Suprapubic skin (tissue), 4 donors: ENCODE measurements at places on chromosomes 3 and 15.
A peak's percentile ranks its signal among the peaks of the same experiment; 100 is the strongest.

- peaks cover 6% of the 10 kb centered on the region for H3K27me3 ChIP-seq
- H3K4me3 ChIP-seq: no peak overlapping the region
- no peak overlapping the region for H3K27ac ChIP-seq
- H3K36me3 ChIP-seq: no peaks in the 10 kb centered on the region
- H3K4me1 ChIP-seq: no peaks in the 10 kb centered on the region
- DNase-seq: no peak
Measured at GRCh38 chr3:55780913-55781312, 293.8 kb upstream of the WNT5A start.

GRCh38 chr3:193744822-193745684 lies 152.0 kb downstream of the OPA1 start:
- no peak overlapping the region for H3K4me3 ChIP-seq
- no peaks in the 10 kb centered on the region for H3K4me1 ChIP-seq
- no peaks in the 10 kb centered on the region for H3K36me3 ChIP-seq
- H3K27me3 ChIP-seq: no peaks in the 10 kb centered on the region

GRCh38 chr15:40558952-40559742 lies 5.7 kb downstream of the CCDC32 start:
- no peak overlapping the region for H3K27ac ChIP-seq
- H3K27me3 ChIP-seq: no peaks in the 10 kb centered on the region
- peaks cover 8% of the 10 kb centered on the region for H3K4me1 ChIP-seq
- no peak overlapping the region for H3K4me3 ChIP-seq

- peaks cover 10% of the 10 kb centered on the region for H3K4me1 ChIP-seq
- peaks cover 3% of the 10 kb centered on the region for H3K27me3 ChIP-seq
- no peaks in the 10 kb centered on the region for H3K36me3 ChIP-seq
- no peak overlapping the region for H3K4me3 ChIP-seq
- peak; percentile 14 for DNase-seq
Measured at GRCh38 chr15:88703533-88703932, 64.7 kb downstream of the ISG20 start.

DNA sequence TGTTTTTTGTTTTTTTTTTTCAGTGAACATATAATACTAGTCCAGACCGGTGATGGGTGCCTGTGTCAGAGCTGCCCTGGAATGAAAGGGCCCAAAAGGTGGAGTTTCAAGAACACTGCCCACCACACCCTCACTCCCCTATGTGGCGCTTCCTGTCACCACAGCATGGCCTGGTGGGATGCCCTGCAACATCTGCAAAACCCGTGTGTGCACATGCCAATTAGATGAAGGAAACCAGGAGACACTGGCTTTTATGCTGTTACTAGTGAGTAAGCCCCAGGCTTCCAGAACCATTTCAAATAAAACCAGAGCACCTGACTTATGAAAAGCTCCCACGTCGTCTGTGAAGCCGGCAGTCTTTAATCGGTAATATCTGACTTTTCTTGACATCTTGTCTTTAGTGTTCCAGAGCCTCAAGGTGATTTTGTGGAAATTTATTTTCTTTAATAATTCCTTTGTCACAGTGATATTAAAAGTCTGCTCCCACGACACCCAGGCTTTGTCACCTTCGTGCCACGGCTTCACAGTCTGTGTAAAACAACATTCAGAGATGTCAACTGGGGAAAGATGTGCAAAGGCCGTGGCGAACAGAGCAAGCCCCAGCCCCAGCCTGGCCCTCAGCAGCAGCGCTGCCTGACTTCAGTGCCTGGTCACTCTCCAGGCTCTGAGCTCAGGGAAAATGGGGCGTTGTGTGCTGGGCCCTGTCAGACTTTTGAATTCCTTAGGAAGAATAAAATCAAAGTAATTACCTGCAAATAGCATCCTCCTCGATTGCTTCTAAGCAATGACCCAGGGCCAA lies 6.4 kb downstream of the CFAP92 start:
- no peak overlapping the region for H3K4me3 ChIP-seq
- DNase-seq: no peak
- no peaks in the 10 kb centered on the region for H3K4me1 ChIP-seq
- no peaks in the 10 kb centered on the region for H3K27me3 ChIP-seq
- H3K36me3 ChIP-seq: no peaks in the 10 kb centered on the region
- H3K27ac ChIP-seq: no peak overlapping the region

DNA sequence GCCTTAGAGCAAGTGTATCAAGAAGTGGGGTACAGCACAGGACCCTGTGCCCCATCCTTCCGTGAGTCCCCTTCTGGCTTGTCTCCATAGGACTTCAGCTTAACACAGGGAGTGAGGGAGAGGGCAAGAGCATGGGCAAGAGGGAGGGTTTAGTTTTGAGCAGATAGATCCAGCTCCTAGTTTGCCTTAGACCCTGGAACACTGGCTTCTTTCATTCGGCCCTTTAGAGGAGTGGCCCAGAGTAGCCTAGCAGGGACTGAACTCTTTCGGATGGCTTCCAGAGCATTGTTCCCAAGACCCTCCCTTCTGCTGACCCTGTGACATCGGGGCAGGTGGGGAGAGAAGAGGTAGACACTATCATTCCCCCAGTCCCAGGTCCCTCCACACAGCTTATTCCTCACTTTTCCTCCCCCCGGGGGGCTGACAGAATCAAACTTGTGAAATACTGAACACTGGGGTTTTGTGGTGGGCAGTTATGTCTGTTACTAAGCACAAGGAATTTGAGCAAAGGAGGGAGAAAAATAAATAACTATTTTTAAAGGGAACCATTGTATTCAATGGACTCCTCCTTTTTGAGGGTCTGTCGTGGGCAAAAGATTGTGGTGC lies 289.6 kb upstream of the C2CD4B start:
- no peaks in the 10 kb centered on the region for H3K36me3 ChIP-seq
- H3K4me3 ChIP-seq: no peak overlapping the region
- DNase-seq: no peak
- H3K4me1 ChIP-seq: peaks cover 8% of the 10 kb centered on the region

DNA sequence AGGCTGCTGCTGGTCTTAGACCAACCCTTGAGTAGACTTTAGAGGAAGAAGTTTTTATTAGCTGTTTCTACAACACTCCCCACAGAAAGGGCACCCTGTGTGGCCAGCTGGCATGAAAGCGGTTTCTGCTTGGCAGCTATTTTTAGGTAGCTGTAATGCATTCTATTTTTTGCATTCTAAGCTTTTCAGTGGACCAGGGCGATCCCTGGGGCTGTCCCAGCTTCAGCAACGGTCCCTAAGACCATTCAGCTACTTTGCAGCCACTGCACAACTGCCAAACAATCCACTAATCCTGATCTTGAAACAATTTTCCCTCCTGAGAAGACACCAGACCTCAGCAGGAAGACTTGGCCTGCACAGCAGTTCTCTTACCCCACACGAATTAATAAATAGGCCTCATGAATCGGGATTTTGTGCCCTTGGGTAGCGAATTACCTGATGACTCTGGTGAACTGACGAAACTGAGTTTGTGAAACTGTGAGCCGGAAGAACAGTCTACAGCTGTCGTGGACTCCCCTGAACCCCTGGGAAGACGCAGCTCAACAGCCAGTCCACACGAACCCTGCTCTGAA lies 14.6 kb upstream of the TFRC start:
- peaks cover 9% of the 10 kb centered on the region for H3K4me1 ChIP-seq
- no peak overlapping the region for H3K4me3 ChIP-seq
- H3K27ac ChIP-seq: peak overlapping the region; percentile 24
- peak; percentile 58 for DNase-seq
- H3K36me3 ChIP-seq: no peaks in the 10 kb centered on the region

GRCh38 chr15:58988006-58988785 lies 733 bp downstream of the RNF111 start:
- peak overlapping the region; percentile 95 for H3K4me3 ChIP-seq
- H3K36me3 ChIP-seq: peaks cover 5% of the 10 kb centered on the region
- DNase-seq: peak; percentile 86
- no peaks in the 10 kb centered on the region for H3K27me3 ChIP-seq

DNA sequence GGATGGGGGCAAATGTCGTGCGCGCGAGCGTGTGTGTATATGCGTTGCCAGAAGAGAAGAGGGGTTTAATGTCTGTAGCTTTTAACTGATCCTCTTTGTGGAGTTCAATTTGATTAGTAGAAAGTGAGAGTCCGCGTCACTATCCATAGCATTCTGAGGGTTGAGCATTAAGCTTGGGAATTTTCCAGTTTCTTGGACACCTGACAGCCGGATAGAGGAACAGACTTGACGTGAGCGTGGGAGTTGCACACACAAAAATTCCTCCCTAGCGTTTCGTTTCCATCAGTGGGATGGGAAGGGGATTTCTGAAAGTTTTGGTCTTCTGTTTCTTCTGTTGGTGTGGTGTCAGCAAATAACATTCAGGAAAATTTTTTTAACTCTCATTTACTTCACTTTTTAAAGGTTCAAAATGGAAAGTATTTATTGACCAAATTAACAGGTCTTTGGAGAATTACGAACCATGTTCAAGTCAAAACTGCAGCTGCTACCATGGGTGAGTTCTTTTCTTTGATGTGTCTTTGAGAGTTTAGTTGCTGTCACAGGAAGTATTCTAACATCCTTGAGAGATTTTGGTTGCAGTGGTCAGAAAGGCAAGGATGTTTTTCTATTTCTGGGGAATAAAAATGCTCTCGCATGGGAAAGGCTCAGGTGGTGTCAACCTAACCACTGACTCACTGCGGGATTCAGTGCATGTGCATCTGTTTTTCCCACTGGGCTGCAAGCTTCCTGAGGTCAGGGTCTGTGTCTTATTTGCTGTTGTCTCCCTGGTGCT lies 841 bp downstream of the POGLUT1 start:
- peaks cover 16% of the 10 kb centered on the region for H3K4me1 ChIP-seq
- DNase-seq: no peak
- H3K27ac ChIP-seq: no peak overlapping the region
- H3K4me3 ChIP-seq: peak overlapping the region; percentile 83

- no peak for DNase-seq
- no peak overlapping the region for H3K27ac ChIP-seq
- H3K4me3 ChIP-seq: no peak overlapping the region
- no peaks in the 10 kb centered on the region for H3K4me1 ChIP-seq
- H3K36me3 ChIP-seq: no peaks in the 10 kb centered on the region
Measured at GRCh38 chr3:35498506-35499210, 140.7 kb upstream of the ARPP21 start.

DNA sequence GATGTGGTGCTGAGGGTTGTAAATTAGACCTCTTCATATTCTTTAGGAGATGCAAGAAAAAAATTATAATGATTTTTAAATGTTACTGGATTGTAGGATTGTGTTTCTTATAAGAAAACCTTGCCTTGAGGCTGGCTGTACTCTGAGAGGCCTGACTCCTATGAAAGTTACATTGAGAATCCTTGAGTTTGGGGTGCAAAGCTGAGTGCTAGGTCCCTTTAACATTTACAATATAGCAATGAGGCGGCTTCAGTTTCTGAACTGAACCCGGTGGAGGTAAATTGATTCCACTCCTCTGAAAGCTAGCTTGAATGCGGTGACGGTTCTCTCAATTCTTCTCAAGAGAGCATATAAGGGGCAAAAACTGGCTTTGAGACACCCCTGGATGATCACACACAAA lies at the start of gene TMPRSS7:
Gene TMPRSS7 (plus strand): TSS at position 301 of the 400 bp plus-strand sequence. CDS start 110 bp downstream, outside the sequence.
- no peak within 1 kb of the TSS for H3K4me3 ChIP-seq
- no peak within 1 kb of the TSS for H3K27ac ChIP-seq
- no peaks in the 10 kb centered on the region for H3K4me1 ChIP-seq
- H3K36me3 ChIP-seq: no peaks in the 10 kb centered on the region
- DNase-seq: no peak
- H3K27me3 ChIP-seq: no peaks in the 10 kb centered on the region

DNA sequence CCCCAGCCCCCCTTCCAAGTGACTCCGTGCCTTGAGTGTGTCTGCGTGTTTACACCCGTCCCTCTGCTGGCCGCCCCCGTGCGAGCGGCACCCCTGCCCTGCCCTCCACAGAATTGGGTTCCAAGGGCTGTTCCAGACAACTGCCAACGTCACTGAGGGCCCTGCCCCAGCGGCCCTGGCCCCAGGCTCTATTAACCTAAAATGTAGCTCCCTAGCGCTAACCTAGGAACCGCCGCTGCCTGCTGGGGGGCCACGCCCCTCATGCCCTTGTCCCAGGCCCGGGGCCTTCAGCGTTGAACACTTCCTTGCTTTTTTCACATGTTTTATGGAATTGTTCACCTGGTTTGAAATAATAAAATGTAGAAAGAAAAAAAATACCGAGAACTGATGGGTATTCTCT lies 10.0 kb upstream of the SEMA3B start:
- H3K27me3 ChIP-seq: no peaks in the 10 kb centered on the region
- peak overlapping the region; percentile 91 for H3K27ac ChIP-seq
- H3K4me1 ChIP-seq: peaks cover 65% of the 10 kb centered on the region
- no peak for DNase-seq
- no peak overlapping the region for H3K4me3 ChIP-seq
- H3K36me3 ChIP-seq: peaks cover 26% of the 10 kb centered on the region

DNA sequence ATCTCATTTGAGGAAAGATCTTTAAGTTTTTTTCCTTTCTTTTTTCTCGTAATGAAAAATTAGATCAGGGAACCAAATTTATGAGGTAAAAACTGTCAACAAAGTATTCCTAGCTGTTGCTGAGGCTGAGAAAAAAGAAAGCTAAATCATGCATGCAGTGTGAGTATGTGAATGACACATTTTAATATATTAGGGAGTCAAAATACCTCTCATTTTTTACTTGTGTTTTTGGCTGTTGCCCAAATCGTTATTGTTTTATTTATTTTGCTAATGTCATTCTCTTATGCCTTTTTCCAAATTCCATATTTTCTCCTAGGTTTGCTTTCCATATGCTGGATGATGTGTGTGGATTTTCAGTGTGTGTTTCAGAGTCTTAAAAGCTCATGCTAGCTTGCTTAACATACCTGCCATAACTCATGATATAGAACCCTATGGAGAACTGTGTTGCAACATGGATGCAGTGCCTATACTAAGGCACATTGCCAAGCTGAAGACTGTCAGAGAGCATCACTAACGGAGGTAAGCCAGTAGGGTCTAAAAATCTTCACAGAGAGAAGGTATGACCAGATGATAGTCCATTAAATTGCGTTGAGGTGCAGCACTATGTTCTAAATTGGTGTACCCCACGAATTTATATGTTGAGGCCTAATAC lies 629.5 kb upstream of the KCNMB2 start:
- H3K27ac ChIP-seq: no peak overlapping the region
- no peaks in the 10 kb centered on the region for H3K36me3 ChIP-seq
- H3K27me3 ChIP-seq: no peaks in the 10 kb centered on the region
- H3K4me1 ChIP-seq: peaks cover 14% of the 10 kb centered on the region
- no peak overlapping the region for H3K4me3 ChIP-seq

DNA sequence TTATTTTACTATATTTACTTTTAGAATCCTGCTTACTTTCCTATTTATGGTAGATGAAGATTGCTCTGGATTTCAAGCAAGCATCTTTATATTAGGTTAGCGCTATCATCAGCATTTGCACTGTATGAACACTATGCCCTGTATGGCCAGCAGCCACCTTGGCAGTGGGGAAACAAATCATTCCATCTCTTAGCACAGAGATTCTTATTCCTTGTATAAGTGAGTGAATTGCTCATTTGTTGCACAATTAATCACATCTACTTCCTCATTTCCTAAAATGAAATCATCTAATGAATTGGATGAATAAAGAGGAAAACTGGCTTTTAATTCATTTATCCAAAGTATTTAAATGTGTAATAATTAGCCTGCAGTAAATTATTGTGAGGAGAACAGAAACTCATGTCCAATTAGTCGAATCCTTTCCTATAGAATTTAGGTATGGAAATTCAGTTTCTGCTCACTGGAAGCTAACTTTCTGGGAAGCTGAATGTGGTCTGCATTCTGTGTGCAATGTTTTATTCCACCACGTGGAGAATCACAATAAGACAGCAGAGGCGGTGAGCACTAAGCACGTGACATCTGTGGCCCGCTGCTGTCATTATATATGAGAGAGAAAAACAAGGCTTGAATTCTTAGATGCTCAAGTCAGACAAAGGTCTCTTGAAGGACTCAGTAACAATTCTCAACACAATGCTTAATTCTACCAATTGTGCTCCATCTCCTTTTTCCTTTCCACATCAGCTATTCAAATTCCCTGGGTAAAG lies 93.4 kb downstream of the PEX5L start:
- no peak overlapping the region for H3K4me3 ChIP-seq
- H3K27me3 ChIP-seq: peaks cover 8% of the 10 kb centered on the region
- peaks cover 6% of the 10 kb centered on the region for H3K4me1 ChIP-seq
- no peak overlapping the region for H3K27ac ChIP-seq
- H3K36me3 ChIP-seq: no peaks in the 10 kb centered on the region
- DNase-seq: no peak
